ENCODE measurements at places on chromosomes 1 and 21.

- H3K4me3 ChIP-seq: no peak overlapping the region
- H3K27me3 ChIP-seq: peaks cover 5% of the 10 kb centered on the region
- no peak overlapping the region for H3K27ac ChIP-seq
- no peaks in the 10 kb centered on the region for H3K4me1 ChIP-seq
These were observed 70.1 kb upstream of the PTBP2 start for GRCh38 chr1:96651517-96651916.

DNA sequence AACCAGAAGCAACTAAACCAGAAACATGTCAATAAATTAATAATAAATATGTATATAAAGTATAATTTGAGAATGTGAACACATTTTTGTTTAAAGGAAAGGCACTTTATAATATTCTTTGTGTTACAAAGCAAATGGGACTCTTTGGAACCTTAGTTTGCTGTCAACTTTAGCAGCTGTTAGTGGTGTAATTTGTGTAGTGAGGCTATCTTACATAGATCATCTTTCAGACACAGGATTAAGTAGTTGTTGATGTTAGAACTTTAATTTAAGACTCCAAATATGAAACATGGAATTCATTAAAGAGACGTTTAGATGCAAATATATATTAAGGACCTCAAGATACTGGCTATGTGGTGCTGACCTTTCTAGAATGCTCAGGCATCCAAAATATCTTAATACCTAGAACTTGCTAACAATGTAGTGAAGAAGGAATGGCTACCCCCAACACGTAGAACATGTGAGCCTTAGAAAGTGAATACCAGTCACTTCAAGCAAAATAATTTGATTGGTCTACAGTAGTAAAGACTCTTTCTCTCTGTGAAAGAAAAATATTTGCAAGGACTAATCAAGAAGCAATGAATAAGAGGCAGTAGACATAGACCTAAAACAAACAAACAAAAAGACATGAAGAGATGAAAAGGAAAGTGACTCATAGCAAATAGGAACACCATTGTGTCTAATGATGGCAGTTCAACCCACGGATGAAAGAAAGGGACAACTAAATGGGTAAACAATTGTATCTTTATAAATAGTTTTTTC is 811.4 kb downstream of the USP25 start:
- H3K4me3 ChIP-seq: no peak overlapping the region
- H3K27me3 ChIP-seq: no peaks in the 10 kb centered on the region
- H3K36me3 ChIP-seq: no peaks in the 10 kb centered on the region

DNA sequence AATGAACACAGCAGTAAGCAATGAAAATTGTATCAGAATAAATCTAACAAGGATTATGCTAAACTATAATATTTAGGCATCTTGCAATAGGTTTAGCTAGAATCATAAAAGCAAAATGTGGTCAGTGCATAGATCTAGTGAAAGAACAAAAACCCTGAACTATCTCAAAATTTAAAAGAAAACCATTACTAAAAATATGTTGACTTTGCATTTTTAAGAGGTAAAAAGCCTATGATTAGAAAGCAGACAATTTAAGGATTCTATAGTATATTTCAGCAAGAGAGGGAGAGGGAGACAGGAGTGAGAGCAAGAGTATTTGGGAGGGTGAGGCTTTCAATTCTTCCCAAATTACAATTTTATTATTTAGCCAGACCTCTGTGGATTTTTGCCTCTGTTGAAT is 219.4 kb downstream of the TTLL7 start:
- H3K27ac ChIP-seq: no peak overlapping the region
- H3K27me3 ChIP-seq: no peaks in the 10 kb centered on the region
- no peak overlapping the region for H3K4me3 ChIP-seq
- H3K4me1 ChIP-seq: no peaks in the 10 kb centered on the region
- no peaks in the 10 kb centered on the region for H3K36me3 ChIP-seq

DNA sequence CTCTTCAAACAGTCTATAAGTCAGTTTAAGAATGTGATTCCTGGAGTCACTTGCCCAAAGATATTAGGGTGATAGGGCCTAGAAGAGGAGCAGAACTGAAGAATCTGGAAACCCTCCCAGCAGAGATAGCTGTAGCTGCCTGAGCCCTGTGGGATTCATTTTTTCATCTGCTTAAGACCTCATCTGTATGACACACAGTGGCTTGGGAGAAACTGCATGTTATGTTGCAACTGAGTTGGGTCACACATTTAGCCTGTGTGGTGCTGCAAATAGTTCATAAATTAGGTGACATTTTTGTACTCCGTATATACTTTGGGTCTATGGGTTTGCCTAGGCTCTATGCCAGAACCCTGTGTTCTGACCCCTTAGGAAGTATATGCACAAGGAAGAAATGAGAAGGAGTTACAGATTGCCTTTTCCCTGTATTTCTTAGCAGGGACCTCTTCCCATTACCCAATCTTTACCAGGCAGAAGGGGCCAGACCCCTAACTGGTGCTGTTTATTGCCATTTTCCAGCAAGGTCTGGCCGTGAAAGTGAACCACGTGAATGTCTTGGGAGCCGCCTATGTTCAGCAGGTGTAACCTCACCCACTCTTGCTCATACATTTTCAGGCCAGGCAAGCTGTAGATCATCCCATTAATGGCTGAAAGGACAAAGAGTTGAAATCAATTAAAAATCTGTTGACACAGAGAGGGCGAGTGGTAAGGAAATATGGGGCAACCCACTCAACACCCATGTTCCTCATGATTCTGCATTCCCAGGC is 41.9 kb upstream of the SLC19A2 start:
- peaks cover 15% of the 10 kb centered on the region for H3K4me1 ChIP-seq
- H3K4me3 ChIP-seq: no peak overlapping the region
- no peak overlapping the region for H3K27ac ChIP-seq

DNA sequence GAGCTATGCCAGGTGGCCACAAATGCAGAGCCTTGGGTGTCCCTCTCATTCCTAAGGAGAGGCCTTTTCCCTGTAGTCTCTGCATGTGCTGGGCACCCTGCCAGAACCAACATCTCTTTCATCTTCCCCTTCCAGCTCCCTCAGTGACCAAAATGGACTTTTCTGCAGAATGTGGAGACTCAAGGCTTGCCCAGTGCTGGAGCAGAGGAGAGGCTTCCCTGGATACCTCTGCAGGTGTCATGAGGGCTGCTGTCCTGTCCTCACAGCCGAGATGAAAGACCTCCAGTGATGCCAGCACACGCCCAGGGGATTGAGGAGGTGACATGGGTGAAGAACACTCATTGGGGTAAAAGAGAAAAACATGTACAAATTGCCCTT is 347.0 kb upstream of the AJAP1 start:
- no peak for DNase-seq
- H3K4me3 ChIP-seq: no peak overlapping the region
- H3K36me3 ChIP-seq: no peaks in the 10 kb centered on the region
- H3K27ac ChIP-seq: no peak overlapping the region
- no peaks in the 10 kb centered on the region for H3K4me1 ChIP-seq
- peaks cover 3% of the 10 kb centered on the region for H3K27me3 ChIP-seq
